Amniotic stem cell (primary cell): ENCODE measurements at places on chromosomes 5 and 9.
A peak's percentile ranks its signal among the peaks of the same experiment; 100 is the strongest.

GRCh38 chr5:66281294-66281693 is 137.2 kb downstream of the SREK1 start:
- no peak for DNase-seq

DNA sequence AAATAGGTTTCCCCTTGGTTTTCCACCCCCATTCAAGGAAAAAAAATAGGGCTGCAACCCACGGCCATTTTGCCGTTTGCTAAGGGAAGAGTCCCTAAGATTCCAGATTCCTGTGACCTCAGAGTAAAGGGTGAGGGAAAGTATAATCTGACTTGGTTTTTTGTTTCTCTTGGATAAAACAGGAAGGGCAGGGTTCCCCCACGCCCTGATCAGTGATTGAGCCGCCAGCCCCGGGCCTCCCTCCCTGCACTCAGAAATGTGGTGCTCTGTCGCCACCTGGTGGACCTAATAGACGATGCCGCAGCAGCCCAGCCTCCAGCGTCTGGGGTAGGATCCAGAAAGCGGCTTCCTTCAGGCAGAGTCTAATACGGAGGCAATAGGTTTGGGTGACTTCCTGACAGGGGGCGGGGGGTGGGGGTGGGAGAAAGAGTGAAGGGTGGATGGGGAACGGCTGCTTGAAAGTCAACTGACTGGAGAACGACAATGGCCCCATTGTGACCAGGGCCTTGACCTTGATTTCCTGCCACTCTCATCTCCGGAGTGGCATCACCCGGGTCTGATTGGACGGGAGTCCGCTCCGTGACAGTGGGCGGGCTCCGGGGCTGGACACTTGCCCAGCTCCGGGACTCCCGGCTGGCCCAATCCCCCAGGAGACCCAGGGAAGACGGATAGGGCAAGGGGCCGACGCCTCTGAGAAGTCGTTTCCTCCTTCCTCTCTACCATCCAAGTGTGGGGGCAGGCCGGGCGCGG is 17.8 kb upstream of the CYSTM1 start:
- peak; percentile 56 for DNase-seq

DNA sequence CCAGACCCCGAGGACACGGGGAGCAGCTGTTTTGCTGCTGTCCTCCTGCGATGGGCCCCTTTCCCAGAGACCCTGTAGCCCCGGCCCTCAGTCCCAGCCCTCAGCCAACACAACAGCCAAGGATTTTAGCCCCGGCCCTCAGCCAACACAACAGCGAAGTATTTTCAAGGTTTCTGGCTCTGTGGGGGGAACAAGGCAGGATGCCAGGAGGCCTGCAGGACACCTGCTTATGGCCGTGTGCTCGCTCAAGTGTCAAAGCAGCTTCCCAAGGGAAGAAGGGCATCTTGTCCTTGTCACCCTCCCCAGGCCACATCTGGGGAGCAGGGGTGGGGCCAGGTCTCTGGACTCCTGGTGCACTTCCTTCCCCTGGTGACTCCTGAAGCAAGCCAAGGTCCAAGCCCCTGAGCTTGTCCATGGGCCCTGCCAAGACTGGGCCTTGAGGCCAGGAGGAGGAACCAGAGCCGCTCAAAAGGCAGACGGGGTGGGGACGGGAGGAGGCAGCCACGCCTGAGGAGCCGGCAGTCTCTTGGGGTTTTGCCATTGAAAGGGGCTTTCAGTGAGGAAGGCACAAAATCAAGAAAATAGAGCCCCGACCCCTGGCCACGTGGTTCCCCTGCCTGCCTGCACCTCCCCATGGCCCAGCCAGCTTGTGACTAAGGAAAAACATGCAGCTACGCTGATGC is 10.8 kb downstream of the KCNT1 start:
- no peak for DNase-seq

DNA sequence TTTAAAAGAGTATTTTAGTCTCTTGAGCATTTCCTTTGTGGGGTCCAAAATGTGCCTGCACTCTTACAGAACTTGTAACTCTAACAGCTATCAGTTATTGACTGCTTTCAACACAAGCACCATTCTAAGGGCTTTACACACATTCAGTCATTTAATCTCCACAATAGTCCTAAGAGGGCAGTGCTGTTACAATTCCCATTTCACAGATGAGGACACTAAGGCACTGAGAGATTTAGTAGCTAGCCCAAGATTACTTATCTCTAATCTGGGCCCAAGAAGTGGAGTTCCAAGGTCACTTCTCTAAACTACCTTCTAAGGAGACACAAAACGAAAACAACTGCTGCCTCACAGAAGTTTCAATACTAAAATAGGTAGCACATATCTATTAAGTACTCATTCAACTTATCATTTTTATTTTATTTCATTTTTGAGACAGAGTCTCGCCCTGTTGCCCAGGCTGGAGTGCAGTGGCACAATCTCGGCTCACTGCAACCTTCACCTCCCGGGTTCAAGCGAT is 275.2 kb downstream of the CWC27 start:
- DNase-seq = no peak

DNA sequence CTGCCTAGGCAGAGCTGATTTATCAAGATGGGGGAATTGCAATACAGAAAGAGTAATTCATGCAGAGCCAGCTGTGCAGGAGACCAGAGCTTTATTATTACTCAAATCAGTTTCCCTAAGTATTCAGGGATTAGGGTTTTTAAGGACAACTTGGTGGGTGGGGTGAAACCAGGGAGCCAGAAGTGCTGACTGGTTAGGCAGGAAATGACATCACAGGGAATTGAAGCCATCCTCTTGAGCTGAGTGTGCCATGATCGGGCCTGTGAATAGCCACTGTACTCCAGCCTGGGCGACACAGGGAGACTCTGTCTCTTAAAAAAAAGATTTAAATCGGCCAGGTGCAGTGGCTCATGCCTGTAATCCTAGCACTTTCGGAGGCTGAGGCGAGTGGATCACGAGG is 45.3 kb upstream of the CDK5RAP2 start:
- no peak for DNase-seq

DNA sequence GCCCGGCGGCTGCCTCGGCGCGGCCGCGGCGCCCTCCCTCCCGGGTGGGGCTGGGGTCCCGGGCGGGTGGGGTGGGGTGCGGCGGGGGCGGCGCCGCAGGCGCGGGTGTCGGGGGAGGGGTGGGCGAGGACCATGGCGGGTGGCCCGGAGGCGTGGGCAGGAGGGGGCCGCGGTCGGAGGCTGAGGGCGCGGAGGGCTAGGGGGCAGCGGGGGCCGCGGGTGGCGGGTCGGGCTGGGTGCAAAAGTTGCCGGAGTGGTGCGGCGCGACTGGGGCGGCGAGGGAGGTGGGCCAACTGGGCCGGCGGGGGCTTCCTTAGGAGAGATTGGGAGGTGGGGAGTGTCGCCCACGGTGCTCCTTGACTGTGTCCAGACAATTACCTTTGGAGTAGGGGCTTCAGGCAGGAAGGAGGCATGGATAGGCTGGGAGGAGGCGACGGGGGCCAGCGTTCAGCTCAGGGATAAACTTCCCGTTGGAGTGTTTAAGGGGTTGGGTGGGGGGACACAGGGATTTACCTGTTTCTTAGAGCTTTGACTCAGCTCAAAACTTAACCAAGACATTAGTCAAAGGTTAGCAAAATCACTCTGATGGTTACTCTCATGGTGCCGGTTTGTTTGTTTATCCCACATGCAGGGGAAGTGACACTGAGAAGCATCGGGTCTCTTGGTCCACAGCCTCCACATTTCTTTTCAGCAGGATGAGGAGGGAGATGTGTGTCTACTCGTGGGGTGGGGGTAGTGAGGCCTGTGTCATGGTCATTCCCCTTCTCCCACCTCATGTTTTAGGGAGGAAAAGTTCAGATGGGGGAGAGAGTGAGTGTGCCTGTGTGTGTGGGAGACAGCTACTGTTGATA is 859 bp downstream of the CSNK1G3 start:
- no peak for DNase-seq

GRCh38 chr9:70602321-70603019 is 188.0 kb upstream of the KLF9 start:
- DNase-seq = peak; percentile 79

DNA sequence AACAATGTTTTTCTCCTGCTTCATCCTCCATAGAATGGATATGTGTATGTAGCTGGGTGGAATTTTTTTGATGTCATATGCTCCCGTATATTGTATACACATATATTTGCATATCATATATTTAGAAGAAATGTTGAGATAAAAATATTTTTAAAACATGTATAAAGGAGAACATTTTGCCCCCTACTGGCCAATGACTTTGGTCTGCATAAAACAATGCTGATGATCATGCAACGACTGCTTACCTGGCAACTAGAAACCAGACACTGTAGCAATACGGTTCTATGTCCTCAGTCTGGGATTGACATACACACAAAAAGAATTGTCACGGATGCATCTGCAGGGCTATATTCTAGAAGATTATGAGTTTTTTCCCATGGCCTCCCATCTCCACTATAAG is 503.6 kb downstream of the ELAVL2 start:
- DNase-seq = no peak

DNA sequence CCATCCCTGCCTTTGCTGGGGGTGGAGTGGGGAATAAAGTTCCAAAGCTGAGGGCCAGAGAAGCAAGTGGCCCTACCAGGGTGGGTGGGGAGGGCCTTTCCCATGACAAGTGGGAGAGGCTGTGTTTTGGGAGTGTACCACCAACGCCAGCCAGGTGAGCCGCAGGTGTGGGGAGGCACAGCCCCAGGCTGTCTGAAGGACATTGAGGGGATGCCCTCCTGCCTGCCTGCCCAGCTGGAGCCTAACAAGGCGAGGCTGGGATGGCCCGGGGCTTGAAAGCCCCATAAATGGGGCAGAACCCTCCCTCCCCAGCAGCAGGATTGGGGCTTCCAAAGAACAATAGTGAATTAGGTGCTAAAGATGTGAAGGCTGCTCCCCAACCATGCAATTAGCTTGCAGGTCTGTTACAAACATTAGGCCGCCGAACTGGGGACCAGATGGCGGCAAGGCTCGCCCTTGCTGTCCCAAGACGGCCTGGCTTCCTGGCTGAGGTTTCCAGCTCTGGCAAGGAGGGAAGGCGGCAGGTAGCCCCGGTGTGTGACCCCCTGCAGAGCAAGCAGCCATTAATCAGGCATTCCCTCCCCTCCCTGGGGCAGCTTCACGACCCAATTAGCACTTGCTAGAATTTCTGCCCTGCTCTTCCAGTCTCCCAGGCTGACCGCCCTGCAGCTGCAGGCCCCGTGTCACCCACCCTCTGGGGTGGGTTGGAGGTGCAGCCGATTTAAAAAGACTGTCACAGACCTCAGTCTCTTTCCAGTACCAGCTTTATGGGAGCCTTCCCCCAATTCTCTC is 42.9 kb downstream of the FGF18 start:
- DNase-seq = no peak

- DNase-seq = no peak
Observed at GRCh38 chr5:154648229-154648628, 106.9 kb upstream of the LARP1 start.

DNA sequence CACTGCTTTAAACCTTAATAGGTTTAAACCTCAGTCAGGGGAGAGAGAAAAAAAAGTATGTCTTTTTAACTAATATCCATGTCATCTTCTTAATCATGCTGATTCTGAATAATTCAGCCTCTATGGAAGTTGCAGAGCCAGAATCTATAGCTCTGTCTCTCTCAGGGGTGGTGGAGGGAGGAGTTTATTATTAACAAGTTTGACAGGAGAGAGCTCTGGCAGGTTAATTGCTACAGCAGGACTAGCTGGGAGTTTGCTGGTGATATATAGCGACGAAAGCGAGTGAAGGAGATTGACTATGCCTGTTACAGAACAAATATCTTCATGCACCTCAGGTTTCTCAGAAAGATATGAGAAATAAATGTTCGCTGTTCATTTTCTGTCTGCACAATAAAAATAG is 586.4 kb downstream of the TLE4 start:
- no peak for DNase-seq
